GM12892 (cell line): ENCODE measurements at places on chromosomes 16 and 17.

GRCh38 chr16:65377195-65377594, 255.3 kb upstream of the CDH11 start:
- DNase-seq, result no peak

GRCh38 chr17:38704606-38705522, at the start of gene MLLT6:
Gene MLLT6, plus strand, starts transcription at chr17:38705273. Its CDS starts 360 bp downstream, at chr17:38705633.
- DNase-seq, result peak; percentile 69

GRCh38 chr17:1091190-1091534, 88.6 kb downstream of the ABR start:
- no peak for DNase-seq

DNA sequence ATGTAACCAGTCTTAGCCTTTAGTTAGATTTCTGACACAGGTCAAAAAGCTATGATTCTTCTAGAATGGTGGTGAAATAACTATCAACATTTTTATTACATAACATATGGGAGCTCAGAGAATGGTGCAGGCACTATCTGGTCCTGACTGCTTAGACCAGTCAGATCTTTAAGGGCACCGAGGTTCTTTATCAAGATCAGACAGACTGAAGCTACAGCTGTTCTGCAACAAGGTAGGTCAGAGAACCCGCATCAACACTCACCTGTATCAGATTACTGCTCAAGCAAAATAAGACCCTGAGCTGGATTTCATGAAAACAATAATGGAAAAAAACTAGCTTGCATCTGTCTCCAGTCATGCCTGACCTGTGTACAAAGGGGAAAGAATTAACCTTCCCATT, 160.4 kb downstream of the KCNJ2 start:
- no peak for DNase-seq

- no peak for DNase-seq
These were observed 59.5 kb downstream of the CDYL2 start for GRCh38 chr16:80744856-80745255.

GRCh38 chr17:73029991-73030390, 62.5 kb downstream of the SLC39A11 start:
- no peak for DNase-seq

DNA sequence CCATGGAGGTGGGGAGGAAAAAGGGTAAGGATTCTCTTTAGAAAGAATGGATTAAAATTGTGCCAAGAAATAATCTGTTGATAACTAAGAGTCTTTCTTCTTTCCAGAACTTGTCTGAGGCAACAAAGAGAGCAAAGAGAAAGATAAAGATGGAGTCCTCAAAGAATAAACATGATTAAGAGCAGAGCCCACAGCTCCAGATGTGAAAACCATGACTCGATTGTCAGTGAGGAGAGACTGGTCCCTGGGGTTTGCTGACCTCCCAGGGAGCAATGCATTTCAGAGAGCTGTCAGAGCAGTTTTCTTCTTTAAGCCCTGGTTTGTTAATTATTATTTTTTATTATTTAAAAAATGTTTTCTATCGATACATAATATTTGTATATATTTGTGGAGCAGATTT, 74.6 kb downstream of the TMEM100 start:
- DNase-seq, result no peak

DNA sequence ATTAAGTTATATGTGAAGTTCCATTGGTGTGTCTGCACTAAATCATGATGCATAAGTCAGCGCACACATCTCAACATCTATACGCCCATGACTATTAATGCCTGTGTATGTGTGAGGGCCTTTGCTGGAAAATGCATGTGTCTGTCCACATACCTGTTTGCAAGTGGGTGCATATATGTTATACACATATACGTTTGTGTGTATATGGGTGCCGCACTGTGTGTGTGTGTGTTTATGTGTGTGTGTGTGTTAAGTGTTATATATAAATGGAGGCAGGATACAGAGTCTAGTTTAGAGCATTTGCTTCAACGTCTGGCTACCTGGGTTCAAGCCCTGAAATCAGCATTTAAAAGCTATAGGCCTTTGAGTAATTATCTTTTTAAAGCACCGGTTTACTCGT, 19.5 kb downstream of the GP2 start:
- DNase-seq, result no peak

DNA sequence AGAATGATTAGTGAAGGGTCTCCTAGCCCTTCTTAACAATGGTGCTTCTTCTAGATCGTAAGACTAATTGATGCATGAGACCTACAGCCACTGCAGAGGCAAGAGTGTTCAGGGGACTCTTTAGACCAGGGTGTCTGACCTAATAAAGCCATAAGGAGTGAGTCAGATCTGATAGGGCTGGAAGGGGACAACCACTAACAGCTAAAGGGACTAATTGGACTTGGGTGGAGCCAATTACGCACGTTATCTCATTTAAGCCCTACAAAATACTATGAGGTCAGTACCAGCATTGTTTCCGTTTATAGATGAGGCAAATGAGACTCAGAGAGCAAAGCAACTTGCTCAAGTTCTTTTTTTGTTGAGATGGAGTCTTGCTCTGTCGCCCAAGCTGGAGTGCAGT, 14.5 kb upstream of the RNF222 start:
- DNase-seq, result no peak

DNA sequence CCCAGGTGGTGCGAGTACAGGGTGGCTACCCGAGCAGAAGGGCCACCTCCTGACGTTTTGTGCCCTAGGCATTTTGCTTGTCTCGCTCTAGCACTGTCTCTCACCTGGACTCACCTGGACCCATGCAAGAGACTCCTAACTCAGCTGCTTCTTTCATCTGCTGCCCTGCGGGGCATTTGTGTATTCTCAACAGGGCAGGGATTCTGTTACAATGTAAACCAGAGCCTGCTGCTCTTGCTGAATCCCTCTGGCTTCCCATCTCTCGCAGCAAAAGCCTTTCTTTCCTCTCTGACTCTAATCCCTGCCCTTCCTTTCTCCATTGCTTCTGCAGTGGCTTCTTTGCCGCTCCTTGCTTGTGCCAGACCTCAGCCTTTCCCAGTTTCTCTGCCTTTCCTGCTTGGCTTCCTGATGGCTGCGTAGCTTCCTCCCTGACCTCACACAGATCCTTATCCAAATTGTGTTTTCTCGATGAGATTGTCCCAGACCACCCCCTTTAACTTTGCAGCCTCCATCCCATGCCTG, 10.2 kb downstream of the ARSG start:
- no peak for DNase-seq

DNA sequence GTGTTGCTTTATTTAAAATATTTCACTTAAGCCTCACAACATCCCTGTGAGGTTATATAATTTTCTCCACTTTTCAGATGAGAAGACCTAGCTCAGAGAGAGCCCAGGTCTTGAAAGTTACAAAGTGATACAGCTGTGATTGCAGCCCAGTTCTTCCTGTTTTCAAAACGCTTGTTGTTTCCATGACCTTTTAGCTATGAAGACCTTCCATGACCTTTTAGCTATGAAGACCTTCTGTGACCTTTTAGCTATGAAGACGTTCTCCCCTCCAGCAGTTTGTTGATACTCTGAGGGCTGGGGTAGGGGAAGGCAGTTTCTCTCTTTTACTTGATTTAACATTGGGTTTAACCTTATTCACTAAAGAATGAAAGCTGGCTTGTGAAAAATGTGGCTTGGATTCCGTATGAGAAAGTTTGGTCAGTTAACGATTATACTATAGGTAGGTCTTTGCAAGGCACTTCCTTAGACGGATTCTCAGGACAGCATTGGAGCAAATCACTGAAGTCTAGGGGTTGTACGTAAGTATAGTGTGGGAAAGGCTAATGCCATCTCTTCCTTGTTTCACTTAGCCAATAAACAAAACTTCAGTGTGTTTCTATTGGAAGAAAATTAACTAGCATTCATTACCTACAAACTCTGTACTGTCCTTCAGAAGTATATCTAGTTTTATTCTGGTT, 20.7 kb downstream of the PHKB start:
- no peak for DNase-seq

DNA sequence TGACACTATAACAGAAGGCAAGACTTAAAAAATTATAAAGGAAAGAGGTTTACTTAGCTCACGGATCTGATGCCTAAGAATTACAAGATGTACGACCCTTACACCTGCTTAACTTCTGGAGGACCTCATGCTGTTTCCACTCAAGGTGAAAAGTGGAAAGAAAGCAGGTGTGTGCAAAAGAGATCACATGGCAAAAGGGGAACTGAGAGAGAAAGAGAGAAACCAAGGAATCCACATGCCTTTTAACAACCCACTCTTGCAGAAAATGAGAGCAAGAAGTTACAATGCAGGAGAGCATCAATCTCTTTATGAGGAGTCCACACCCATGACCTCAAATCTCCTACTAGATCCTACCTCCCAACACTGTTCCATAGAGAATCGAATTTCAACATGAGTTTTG, 2382.2 kb downstream of the TP53TG3F start:
- DNase-seq, result no peak

DNA sequence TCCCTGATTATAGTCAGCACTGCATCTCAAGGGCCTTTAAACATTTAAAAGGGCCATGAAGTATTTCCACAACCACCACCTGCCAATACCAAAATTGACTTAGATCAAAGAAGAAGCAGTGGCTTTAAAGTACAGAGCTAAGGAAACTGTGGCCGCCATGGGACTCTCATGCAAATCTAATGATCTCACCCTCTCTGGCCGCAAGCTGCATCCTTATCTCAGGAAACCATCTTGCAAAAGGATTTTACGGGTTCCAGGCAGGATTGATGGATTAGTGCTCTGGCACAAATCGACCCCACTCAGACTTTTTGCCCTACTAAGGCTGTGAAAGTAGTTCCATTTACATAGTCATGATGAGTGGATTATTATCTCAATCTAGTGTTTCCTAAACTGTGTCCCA, 22.6 kb downstream of the CDRT4 start:
- no peak for DNase-seq

- DNase-seq, result no peak
These were observed 176.3 kb downstream of the RPTOR start for GRCh38 chr17:80720610-80721577.

DNA sequence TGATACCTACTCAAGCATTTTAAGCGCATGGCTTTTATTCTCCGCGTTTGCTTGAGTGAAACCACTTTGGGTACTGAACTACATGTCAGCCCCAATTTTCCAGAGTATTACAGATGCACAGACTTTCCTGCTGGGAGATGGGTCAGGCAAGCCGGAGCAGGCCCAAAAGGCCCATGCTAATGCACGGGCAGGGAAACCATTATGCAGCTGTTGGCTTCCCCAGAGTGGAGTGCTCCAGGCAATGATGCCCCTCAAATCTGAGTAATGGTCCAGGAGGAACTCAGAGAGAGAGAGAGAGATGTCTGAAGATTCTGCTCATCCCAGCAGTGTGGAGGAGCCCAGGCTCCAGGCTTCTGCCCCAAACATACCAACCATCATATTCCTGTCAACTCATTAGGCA, 80.2 kb downstream of the CDH11 start:
- DNase-seq, result no peak

DNA sequence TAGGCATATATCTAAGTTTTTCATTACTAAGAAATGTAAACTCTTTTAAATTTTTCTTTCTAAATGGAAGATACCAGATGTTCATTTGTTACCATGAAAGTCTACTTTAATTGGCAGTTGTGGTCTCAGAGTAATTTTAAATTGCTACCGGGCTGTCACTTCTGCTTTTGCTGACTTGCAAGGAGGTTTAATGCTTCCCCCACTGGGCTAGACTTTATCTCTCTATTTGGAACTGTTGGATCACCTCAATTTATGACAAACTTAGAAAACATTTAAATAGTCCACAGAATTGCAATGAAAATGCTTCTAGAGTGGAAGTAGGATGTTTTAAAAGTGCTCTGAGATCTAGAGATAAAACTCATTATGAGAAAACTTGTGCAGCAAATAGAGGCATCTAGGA, 479.8 kb upstream of the GOT2 start:
- no peak for DNase-seq

DNA sequence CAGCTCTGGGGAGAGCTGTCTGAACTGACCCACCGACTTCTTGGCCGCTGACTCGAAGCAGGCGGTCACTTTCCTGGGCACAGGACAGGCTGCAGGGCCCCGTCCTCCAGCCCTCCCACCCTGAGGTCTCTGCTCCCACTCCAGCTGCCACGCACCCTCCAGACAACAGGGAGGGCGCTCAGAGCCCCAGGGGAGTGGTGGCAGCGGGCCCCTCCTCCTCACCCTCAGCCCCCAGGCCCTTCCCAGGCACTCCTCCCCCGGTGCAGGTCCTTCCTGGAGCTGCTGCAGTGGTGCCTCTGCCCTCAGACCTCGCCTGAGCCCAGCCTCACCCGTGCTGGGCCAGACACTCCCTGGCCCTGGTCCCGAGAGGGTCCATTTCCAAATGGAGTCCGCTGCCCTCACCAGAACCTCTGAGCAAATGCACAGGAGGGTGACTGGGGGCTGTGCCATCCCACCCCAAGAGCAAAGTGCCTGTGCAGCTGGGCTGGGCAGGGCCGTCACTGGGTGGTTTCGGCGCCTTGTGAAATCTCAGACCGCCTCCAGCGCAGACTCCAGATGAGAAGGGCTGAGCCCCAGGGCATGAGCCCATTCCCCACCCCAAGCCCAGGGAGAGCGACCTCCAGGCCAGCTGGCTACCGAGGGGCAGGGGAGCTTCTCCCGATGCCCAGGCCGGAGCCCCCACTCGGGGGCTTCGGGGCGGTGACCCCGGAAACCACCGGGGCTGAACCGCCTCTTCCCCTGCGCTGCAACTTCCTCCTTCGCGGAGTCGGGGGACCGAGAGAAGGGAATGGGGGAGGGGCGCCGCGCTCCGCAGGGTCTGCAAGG, 717 bp downstream of the CYBA start:
- peak; percentile 72 for DNase-seq

GRCh38 chr16:30621765-30622164, 11.6 kb upstream of the ZNF689 start:
- no peak for DNase-seq

- peak; percentile 74 for DNase-seq
These were observed 98.5 kb downstream of the TNFRSF13B start for GRCh38 chr17:16873174-16874035.

DNA sequence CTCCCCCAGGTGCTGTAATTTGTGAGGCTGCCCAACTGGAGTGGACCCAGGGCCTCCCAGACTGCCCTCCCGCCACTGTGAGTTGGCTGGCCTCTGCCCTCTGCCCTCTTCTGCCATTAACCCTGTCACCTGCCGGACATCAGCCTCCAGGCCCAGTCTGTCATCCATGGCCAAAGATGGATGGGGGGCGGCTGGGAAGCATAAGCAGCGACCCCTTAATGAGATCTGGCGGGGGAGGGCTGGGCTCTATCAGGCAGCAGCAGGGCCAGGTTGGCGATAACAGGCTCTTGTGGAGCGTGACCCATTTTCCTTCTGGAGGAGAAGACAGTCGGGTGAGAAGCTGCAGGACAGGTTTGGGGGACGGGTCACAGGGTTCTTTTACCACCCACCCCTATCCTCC, 25.3 kb downstream of the CDK5RAP3 start:
- DNase-seq, result no peak

GRCh38 chr16:67457611-67458010, 23.3 kb downstream of the ATP6V0D1 start:
- DNase-seq, result no peak
